Activated T-cell treated with anti-CD3 and anti-CD28 coated beads, Interleukin-2, amount 50 U/mL, for 4 hours (primary cell): ENCODE measurements at places on chromosomes 5 and 9.

- DNase-seq = no peak
Measured at GRCh38 chr5:167835146-167835545, 456.3 kb upstream of the WWC1 start.

GRCh38 chr9:77374266-77374665 lies 196.9 kb downstream of the VPS13A start:
- no peak for DNase-seq

GRCh38 chr9:87541663-87542062 lies 44.0 kb downstream of the DAPK1 start:
- no peak for DNase-seq

- no peak for DNase-seq
Measured at GRCh38 chr5:1730487-1730847, 69.2 kb downstream of the MRPL36 start.
